SK-N-SH treated with all-trans-retinoic acid at 6 μM for 48 hours (cell line): ENCODE measurements at places on chromosomes 13 and 19.

GRCh38 chr13:46136688-46137087 is 31.9 kb upstream of the CPB2 start:
- no peak for ATAC-seq

- no peak for ATAC-seq
These were observed 194.7 kb downstream of the ZNF536 start for GRCh38 chr19:30566681-30567420.

DNA sequence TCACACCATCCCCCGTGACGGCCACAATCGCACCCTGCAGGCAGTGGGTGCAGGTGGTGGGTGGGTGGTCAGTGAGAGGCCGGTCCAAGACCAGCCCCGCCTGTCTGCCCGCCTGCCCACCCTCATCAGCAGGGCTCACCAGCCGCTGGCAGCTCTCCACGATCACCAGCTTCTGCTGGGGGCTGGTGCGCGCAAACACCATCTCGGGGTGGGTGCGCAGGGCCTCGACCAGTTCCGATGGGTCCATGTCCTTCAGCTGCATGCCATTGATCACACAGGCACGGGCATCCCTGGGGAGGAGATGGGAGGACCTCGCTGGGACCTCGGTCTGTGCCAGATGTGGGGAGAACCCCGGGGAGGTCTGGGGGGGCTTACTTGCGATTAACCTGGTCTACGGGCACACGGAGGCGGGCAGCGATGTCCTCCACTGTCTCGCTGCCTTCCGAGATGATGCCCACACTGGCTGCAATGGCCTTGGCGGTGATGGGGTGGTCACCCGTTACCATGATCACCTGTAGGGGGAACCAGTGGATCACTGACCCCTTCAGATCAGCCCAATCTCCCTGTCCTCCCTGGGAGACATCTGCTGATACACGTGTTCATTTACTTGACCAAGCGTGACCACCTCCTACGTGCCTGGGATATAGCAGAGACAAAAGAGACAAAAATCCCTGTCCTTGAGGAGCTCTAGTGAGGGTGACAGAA is 8.0 kb downstream of the ATP4A start:
- peak; percentile 61 for ATAC-seq

DNA sequence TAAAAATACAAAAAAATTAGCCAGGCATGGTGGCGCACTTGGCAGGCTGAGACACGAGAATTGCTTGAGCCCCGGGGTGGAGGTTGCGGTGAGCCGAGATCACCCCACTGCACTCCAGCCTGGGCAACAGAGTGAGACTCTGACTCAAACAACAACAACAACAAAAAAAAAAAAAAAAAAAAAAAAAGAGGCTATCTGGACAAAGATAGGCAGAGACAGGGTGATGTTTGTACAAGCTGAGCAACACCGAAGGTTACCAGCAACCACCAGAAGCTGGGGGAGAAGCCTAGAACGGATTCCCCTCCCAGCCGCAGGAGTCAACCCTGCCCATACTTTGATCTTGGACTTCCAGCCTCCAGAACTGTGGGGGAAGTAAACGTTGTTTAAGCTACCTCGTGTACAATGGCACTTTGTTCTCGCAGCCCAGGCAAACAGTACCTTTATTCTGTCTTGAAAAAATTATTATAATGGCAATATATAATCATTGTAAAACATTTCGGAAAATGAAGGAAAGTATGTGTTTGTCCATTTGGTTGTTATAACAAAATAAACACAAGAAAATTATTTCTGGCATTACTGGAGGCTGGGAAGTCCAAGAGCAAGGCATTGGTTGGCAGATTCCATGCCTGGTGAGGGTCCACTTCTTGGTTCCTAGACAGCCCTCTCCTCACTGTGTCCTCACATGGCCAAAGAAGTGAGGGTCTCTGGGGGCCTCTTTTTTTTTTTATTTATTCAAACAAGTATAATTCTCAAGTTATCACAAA is 39.8 kb upstream of the LATS2 start:
- no peak for ATAC-seq

DNA sequence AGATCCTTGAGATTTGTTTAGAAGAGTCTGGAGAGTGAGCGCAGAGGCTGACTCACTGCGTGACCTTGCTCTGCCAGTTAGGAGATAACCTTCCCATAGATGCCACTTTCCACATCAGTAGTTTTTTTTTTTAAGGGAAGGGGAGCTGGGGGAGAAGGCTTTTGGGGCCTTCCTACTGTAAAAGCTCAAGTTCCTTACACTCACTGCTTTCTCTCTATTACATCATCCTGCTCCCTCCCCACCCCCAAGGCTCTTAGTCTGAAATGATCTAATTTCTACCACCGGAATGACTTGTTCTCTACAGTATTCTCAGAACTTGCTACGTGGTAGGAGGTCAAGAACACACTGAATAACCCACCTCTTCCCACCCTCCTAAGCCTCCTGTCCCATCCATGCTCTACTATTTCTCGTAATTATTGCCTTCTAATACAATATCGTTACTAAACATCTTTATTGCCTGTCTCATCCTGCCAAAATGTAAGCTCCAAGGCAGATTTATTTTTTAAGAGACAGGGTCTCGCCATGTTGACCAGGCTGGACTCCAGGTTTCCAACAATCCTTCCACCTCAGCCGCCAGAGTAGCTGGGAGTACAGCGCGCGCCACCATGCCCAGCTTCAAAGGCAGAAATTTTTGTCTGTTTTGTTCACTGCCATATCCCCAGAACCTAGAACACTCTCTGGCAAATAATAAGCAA is 1.2 kb downstream of the LONP1 start:
- no peak for ATAC-seq

GRCh38 chr19:49335784-49336481 is 727 bp downstream of the CD37 start:
- no peak for ATAC-seq
